Renal pelvis (tissue), 12 donors: ENCODE measurements at places on chromosomes 6 and 20. TPM values are rescaled to one million over a fixed set of nuclear protein-coding genes. Genes with fewer than 3 reads are reported as not detected.

DNA sequence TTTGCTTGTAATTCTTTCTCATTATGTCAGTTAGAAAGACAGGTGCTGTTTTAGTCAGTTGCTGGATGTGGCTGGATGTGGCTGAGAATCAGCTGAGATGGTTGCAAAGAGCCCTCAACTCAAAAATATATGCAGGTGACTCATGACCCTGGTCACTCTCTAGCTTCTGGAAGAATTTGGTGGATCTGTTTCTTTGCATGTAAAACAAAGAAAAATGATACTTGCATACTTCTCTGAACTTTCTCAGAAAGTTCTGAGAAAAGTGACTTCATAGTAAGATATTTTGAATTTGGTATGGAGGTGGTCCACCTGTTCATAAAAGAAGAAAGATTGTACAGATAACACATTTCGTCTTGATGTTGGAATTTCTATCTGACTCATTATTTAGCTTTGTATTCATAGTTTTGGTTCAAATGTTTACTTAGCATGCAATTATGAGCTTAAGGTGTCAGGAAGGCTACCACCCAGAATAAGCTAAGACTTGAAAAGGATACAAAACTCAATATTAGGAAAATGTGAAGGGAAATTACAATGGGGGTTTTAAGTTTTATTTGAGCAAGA is 163.2 kb upstream of the OLIG3 start:
- no peak for DNase-seq

DNA sequence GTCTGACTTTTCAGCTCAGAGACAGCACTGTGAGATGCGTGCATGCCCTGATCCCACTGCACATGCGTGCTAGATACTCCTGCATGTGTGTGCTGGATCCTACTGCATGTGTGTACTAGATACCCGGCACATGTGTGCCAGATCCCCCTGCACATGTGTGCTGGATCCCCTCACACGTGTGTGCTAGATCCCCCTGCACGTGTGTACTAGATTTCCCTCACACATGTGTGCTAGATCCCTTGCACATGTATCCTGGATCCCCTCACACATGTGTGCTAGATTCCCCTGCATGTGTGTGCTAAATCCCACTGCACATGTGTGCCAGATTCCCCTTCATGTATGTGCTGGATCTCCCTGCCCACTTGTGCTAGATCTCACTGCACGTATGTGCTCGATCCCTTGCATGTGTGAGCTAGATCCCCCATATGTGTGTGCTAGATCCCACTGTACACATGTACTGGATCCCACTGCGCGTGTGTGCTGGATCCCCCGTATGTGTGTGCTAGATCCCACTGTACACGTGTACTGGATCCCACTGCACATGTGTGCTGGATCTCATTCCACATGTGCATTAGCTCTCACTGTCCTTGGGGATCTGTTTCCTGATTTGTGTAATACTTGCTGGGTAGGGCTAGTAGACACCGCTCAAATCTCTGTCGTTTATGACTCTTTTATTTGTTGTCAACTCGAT is 214.6 kb downstream of the SMOC2 start:
- no peak for DNase-seq

DNA sequence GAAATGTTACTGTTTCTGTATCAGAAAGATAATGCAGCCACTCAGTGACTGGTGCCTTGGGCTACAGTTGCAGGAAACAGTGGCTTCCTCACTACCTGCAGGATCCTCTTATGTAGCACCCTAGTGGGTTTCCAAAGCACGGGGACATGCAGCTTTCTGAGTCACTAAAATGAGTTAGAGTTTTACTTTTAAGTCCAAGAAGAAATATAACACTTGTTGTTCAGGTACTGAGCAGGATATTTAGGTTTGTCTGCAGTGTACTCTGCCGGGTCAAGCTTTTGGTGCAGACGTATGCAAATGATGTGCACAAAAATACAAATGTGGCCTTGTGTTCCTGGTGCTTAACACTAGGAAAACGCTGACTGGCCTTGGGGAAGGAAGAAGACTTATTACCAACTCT is 22.0 kb downstream of the ACSS1 start:
- no peak for DNase-seq

DNA sequence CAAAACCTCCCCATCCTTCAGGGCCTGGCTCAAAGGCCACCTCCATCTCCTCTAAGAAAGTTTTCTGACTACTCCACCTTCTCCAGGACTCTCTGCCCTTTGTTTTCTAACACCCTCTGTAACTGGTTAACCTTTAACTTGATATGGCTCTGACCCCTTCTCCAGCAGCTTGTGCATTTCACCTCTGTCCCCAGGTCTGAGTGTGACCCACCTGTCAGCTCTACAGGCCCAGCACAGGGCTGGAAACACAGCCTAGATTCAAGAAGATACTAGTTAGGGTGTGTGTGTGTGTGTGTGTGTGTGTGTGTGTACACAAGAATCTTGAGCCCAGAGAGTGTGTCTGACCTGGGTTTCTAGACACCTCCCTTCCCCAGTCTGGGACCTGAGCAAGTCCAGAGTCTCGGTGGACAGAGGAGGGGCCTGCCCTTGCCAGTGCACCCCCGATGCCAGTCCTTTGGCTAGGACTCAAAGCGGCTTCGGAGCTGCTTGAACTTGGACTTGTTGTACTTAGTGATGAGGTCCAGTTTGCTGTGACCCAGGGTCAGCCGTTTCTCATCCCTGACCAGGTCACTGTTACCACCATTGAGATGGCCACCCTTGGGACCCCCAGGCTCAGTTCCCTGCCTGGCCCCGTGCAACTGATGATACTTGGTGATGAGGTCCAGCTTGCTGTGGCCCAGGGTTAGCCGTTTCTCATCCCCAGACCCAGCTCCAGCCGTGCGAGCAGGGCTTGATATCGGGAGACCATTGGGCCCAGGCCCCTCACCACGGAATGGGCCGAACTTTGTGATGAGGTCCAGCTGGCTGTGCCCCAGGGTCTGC is 1.7 kb upstream of the EIF6 start:
- DNase-seq, result no peak

- no peak for DNase-seq
Measured at GRCh38 chr20:44717986-44718385, 2.8 kb downstream of the CCN5 start.

- DNase-seq, result no peak
Measured at GRCh38 chr20:20744170-20744725, 31.8 kb upstream of the RALGAPA2 start.

DNA sequence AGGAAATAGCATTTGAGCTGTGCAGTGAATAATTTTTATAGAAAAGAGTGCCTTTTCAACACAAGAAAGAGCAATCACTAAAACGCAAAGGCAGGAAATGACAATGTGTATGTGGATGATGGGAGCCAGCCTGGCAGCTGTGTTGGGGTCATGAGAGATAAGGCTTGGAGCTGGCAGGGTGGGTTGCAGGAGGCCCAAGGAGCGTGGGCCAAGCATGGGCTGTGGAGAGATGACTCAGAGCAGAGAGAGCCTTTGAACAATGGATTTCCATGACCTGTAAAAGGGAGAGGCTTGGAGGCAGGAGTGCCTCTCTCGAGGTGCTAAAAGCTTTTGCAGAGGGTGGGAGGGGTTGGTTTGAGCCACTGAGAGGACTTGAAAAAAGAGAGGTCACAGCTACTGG is 6.6 kb upstream of the TBC1D7 start:
- DNase-seq, result no peak

DNA sequence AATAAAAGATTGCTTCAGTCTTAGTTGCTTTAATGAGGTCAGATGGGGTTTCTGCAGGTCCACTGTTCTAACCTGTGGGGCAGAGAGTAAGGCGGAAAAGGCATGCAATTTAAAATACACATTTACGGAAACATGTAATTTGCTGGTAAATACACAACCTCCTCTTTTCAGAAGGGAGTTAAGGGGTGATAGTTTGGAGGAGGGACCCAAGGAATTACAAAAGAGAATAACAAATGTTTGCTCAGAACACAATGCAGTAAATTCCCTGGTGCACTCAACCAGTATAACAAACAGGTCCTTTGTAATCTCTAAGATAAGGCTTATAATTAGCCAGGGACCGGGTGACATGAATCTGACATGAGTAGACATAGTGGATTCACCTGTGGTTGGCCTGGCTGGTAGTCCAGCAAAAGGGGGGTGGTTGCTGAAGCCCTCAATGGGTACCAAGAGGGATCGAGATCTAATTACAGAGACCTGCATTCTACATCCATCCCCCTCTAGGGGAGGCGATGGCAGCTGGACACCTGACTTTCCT is 295.1 kb downstream of the PHACTR1 start:
- no peak for DNase-seq

- no peak for DNase-seq
Measured at GRCh38 chr6:79034865-79035264, 43.2 kb downstream of the PHIP start.

DNA sequence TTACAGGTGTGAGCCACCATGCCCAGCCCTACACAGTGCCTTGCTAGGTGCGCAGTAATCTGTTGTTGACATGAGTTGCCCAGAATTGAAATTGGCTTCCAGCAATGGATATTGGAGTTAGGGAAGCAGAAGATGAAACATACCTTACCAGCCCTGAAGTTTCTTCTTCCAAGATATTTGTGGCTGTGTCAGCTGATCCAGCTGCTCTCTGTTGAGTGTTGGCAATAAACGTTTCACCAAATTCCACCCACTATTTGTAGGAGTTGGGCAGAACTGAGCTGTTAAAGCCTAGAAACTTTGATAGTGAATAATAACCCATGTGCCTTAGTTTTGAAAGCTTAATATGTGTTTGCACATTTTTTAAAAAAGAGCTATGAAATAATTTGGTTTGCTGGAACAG is 218.2 kb upstream of the SNX9 start:
- DNase-seq, result no peak

Gene NHSL1
- polyA plus RNA-seq, result 12.4 TPM

- DNase-seq, result no peak
Measured at GRCh38 chr6:159376516-159377158, 207.4 kb downstream of the FNDC1 start.

- no peak for DNase-seq
Measured at GRCh38 chr6:163415620-163416556, 1.4 kb downstream of the QKI start.

Gene MTG2
- 32.2 TPM for polyA plus RNA-seq

DNA sequence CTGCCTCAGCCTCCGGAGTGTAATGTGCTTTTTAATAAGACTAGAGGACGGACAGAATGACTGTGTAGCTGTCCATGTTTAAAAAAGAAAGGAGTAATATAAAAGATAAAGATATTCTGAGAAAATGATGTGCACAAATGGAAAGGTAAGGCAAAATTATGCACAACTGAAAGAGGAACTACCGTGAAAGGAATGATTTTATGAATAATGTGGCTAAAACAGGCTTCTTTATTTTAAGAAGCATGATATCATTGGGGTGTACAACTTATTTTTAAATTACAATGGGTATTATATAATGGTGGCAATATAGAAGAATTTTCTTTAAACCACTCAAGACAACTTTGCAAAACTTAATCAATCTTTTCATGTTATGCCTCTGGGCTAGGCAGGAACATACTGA is 78.1 kb downstream of the FIG4 start:
- no peak for DNase-seq

DNA sequence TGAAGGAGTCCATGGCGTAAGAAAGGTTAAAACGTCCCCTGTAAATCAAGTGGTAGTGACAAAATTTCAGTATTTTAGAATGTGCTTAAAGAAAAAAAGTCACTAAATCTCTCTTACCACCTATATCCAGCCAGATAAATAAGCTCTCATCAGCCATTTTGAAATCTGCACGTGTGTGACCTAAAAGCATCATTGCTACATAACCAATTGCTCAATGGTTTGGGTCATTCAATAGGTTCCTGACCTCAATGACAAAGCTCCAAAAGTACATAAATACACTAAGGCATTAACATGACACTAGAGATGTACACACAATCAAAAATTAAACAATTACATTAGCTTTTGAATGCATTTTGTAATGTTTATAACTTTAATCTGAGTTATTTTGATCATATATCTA is 272.4 kb downstream of the GMDS start:
- DNase-seq, result no peak

GRCh38 chr6:147741389-147741788 is 232.9 kb downstream of the SAMD5 start:
- DNase-seq, result no peak

DNA sequence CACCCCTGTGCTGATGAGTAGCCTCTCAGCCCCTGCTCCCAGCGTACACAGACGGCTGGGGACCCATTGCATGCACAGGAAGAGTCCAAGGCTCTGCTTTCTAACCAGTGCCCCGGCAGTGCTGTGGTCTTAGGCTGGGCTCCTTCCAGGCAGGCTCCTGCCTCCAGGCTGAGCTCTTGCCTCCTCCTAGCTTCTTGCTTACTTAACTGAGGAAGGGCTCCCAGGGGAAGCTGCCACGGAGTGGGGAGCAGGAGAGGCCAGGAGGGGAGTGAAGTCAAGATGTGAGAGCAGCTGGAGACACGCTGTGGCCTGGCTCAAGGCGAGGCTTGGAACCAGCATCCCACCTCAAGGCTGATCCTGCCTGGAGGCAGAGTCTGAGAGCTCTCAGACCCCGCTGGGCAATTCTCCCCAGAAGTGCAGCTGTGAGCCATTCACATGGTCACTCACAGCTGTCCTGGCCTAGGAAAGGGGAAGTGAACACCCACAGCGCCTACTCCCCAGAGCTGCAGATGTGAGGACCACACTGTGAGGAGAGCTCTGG is 141.0 kb downstream of the TBXT start:
- no peak for DNase-seq

- DNase-seq, result peak; percentile 97
Measured at GRCh38 chr6:30571075-30571761, at the start of gene ABCF1. TSS of gene ABCF1 (plus strand) at chr6:30571442. CDS start at chr6:30571488, 46 bp downstream.

GRCh38 chr20:34037121-34037520 is 43.4 kb downstream of the RALY start:
- DNase-seq, result no peak

DNA sequence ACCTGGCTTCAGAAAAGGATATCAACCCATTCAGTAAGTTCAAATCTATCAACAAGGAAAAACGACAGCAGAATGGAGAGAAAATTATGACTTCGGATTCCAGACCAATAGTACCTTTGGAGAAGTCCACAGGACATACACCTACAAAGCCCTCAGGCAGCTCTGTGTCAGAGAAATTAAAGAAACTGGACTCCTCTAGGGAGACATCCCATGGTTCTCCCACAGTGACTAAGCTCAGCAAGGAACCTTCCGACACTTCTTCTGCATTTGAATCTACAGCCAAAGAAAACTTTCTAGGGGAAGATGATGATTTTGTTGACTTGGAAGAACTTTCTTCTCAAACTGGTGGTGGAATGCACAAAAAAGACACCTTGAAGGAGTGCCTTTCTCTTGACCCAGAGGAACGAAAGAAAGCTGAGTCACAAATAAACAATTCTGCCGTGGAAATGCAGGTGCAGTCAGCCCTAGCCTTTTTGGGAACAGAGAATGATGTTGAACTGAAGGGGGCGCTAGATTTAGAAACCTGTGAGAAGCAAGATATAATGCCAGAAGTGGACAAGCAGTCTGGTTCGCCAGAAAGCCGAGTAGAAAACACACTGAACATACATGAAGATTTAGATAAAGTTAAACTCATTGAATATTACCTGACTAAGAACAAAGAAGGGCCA is 67.4 kb upstream of the HINT3 start:
- DNase-seq, result no peak

- DNase-seq, result no peak
Measured at GRCh38 chr6:76681781-76682180, 609.3 kb upstream of the IMPG1 start.

Gene GNAS-AS1
- polyA plus RNA-seq, result 1.3 TPM
